Placental pericyte (primary cell): ENCODE measurements at places on chromosomes 7 and 10. TPM values are rescaled to one million over a fixed set of nuclear protein-coding genes. Genes with fewer than 3 reads are reported as not detected.

Gene MMS19
- 66.7 and 102 TPM in 2 replicates for total RNA-seq

Gene COL1A2
- total RNA-seq, result 2,752 and 5,307 TPM in 2 replicates

Gene BUD23
- 33.9 and 36.8 TPM in 2 replicates for total RNA-seq

Gene IFIT1
- total RNA-seq, result 11.4 and 12.0 TPM in 2 replicates

Gene TAS2R3
- total RNA-seq, result 0.72 and 2.0 TPM in 2 replicates

Gene RET
- total RNA-seq, result 0.22 and 0.43 TPM in 2 replicates

Gene ZNF786
- total RNA-seq, result 5.3 and 7.7 TPM in 2 replicates
